CD8-positive, alpha-beta memory T cell (primary cell): ENCODE measurements at places on chromosomes 4 and X.

DNA sequence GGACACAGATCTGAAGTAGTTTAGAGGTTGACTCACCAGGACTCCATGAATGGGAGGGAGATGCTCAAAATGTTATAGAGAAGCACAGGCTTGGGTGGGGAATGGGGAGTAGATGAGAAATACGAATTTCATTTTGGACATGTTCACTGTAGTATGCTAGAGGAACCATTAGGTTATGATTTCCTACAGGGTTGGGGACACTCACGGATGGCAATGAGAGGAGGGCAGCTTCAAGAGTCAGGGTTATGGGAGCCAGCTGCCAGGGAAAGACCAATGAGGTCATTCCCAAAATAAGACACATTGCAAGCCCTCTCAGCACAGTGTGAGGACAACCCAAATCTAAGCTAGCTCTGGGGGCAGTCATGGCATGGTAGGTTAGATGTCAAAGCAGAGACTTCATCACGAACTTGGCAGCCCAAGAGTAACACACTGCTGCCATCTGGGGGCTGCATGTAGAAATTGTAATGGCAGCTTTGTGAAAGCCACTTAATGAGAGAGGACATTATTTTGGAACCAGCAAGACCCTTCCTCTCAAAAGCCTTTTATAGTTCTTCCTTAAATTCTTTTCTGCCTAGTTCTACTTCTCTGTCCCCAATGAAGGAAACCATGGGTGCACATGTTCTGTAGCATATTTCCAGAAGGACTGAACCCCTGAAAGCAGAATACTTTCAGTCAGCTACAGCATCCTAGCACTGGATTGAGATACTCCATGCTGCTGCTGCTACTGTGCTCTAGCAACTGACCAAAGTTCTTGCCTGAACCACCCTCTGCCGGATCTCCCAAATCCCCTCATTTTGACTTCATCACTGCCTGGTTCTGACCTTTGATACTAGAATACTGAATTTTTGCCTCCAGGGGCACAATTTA is 16.2 kb upstream of the ZCCHC12 start:
- H3K27ac ChIP-seq, result no peak overlapping the region
- no peaks in the 10 kb centered on the region for H3K36me3 ChIP-seq
- no peaks in the 10 kb centered on the region for H3K4me1 ChIP-seq
- no peak overlapping the region for H3K4me3 ChIP-seq
- DNase-seq, result no peak

- no peak overlapping the region for H3K4me3 ChIP-seq
- no peak overlapping the region for H3K27ac ChIP-seq
- H3K27me3 ChIP-seq, result no peaks in the 10 kb centered on the region
- no peaks in the 10 kb centered on the region for H3K36me3 ChIP-seq
- no peaks in the 10 kb centered on the region for H3K4me1 ChIP-seq
Observed at GRCh38 chr4:25563071-25563564, 92.5 kb upstream of the SLC34A2 start.

GRCh38 chr4:8501781-8502180 is 61.2 kb downstream of the TRMT44 start:
- DNase-seq, result no peak
- H3K27me3 ChIP-seq, result no peaks in the 10 kb centered on the region
- no peak overlapping the region for H3K4me3 ChIP-seq
- H3K4me1 ChIP-seq, result no peaks in the 10 kb centered on the region
- H3K27ac ChIP-seq, result no peak overlapping the region

DNA sequence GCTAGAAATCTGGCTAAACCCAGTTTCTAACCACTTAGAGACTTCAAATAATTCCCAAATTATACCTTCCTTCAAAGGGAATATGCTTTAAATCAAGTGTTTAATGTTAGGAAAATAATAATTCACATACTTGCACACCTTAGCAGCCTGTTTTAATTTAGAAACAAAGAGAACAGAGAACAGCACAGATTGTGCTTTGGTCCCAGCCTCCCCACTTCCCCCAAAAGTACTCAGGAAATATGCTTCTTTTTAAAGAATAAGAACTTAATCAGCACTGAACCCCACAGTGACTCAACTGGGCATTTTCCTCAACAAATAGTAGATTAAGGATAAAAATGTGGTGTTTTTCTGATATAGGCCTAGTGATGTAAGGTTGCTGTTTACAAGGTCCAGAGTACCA is 295.8 kb downstream of the GBA3 start:
- H3K4me1 ChIP-seq, result no peaks in the 10 kb centered on the region
- no peaks in the 10 kb centered on the region for H3K36me3 ChIP-seq
- no peak overlapping the region for H3K4me3 ChIP-seq
- no peak for DNase-seq
- H3K27ac ChIP-seq, result no peak overlapping the region

DNA sequence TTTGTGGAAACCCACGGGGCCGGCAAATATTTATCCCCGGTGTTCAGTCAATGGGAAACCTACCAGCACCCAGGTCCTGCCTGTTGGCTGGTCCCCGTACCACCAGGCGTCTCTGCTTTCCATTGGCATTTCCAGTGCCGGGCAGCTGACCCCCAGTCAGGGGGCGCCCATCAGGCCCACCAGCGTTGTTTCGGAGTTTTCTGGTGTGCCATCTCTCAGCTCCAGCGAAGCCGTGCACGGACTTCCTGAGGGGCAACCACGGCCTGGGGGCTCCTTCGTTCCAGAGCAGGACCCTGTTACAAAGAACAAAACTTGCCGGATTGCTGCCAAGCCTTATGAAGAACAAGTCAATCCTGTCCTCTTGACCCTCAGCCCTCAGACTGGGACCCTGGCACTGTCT is 32.7 kb downstream of the BCORL1 start:
- no peak overlapping the region for H3K27ac ChIP-seq
- H3K4me3 ChIP-seq, result no peak overlapping the region
- no peaks in the 10 kb centered on the region for H3K27me3 ChIP-seq
- H3K36me3 ChIP-seq, result no peaks in the 10 kb centered on the region

DNA sequence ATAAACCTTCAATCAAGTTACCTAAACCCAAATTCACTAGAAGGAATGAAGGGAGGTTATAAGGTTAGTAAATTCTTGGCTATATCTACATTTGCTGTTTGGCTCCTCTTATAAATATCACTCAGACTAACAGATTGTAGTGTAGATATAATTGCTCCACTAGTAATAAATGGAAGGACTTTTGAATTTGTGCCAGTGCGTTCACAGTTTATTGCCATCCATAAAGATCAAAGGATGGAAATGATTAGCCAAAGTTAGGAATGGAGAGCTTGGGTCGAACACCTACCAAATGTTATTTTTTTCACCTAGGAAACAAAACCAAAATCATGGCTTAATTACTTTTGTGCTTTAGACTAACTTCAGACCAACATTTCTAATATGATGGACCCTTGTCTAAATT is 9.2 kb downstream of the DTHD1 start:
- no peak overlapping the region for H3K27ac ChIP-seq
- no peak for DNase-seq
- peaks cover 10% of the 10 kb centered on the region for H3K4me1 ChIP-seq

DNA sequence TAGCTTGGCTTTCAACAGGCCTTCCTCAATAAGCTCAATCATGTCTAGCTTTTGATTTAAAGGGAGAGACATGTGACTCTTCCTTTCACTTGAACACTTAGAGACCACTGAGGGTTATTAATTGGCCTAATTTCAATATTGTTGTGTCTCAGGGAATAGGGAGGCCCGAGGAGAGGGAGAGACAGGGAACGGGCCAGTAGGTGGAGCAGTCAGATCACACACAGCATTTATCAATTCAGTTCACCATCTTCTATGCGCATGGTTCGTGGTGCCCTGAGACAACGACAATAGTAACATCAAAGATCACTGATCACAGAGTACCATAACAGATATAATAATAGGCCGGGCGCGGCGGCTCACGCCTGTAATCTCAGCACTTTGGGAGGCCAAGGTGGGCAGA is 17.8 kb downstream of the ZNF81 start:
- peak; percentile 16 for DNase-seq
- no peaks in the 10 kb centered on the region for H3K4me1 ChIP-seq

DNA sequence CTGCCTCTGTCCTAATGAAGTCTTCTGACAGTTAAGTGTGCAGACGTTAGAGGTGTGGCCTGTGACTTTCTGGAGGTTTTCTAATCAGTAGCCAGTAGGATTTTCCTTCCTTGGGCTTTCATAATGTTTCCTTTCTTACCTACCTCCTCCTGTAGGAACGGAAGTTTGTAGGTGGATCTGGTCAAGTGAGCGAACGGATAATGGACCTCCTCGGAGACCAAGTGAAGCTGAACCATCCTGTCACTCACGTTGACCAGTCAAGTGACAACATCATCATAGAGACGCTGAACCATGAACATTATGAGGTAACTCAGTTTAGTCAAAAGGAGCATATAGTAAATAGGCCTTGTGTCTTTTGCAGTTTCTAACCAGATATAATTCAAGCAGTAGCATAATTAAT is 75.0 kb downstream of the MAOA start:
- H3K4me1 ChIP-seq, result no peaks in the 10 kb centered on the region
- H3K36me3 ChIP-seq, result no peaks in the 10 kb centered on the region
- H3K27ac ChIP-seq, result no peak overlapping the region
- DNase-seq, result no peak
- no peak overlapping the region for H3K4me3 ChIP-seq
- no peaks in the 10 kb centered on the region for H3K27me3 ChIP-seq

GRCh38 chrX:66074920-66075879 is 35.3 kb upstream of the VSIG4 start:
- peaks cover 19% of the 10 kb centered on the region for H3K4me1 ChIP-seq
- H3K27ac ChIP-seq, result no peak overlapping the region
- peak overlapping the region; percentile 51 for H3K4me3 ChIP-seq
- H3K36me3 ChIP-seq, result no peaks in the 10 kb centered on the region
- DNase-seq, result peak; percentile 50

DNA sequence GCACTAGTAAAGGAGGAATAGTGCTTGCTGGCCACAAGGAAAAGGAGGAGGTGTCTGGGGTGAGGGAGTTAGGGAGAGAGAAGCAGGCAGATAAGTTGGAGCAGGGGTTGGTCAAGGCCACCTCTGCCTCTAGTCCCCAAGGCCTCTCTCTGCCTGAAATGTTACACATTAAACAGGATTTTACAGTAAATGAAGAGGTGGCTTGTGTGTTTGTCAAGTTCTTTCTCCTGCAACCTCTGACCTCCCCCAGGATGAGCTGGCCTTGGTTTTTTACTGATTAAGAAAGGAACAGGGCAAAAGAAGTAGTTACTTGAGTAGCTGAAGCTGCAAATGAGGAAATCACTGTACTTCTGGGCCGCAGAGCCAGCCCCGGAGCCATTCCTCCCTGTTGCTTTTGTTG is 2.0 kb downstream of the GJB1 start:
- H3K36me3 ChIP-seq, result no peaks in the 10 kb centered on the region
- no peak overlapping the region for H3K27ac ChIP-seq
- no peaks in the 10 kb centered on the region for H3K27me3 ChIP-seq
- H3K4me3 ChIP-seq, result no peak overlapping the region

GRCh38 chrX:112967341-112967740 is 126.7 kb upstream of the AMOT start:
- no peaks in the 10 kb centered on the region for H3K36me3 ChIP-seq
- H3K4me1 ChIP-seq, result no peaks in the 10 kb centered on the region
- DNase-seq, result no peak
- no peaks in the 10 kb centered on the region for H3K27me3 ChIP-seq
- no peak overlapping the region for H3K27ac ChIP-seq

- H3K36me3 ChIP-seq, result no peaks in the 10 kb centered on the region
- no peaks in the 10 kb centered on the region for H3K27me3 ChIP-seq
- H3K4me1 ChIP-seq, result peaks cover 12% of the 10 kb centered on the region
Observed at GRCh38 chrX:139766545-139766983, 58.6 kb upstream of the MCF2 start.

GRCh38 chr4:152278505-152279233 is 257.2 kb downstream of the FBXW7 start:
- no peak overlapping the region for H3K27ac ChIP-seq
- no peaks in the 10 kb centered on the region for H3K27me3 ChIP-seq
- DNase-seq, result no peak
- H3K36me3 ChIP-seq, result no peaks in the 10 kb centered on the region
- H3K4me1 ChIP-seq, result peaks cover 19% of the 10 kb centered on the region

DNA sequence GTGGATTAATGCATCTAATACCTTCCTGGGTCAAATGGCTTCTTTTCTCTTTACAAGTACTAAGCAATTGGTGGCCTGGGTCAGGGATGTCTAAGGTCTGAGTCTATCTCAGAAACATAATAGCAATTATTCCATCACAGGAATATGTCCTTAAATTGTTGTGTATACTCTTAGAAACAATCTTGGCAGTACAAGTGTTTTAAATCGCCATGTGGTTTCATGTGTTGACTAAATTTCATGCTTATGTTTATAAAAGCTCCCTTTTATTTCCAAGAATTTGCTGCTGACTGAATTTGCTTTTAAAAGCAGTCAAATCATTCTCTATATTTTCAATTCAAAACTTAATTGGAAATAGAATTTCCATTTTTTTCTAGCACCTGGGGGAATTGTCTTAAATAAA is 125.3 kb upstream of the PACRGL start:
- H3K36me3 ChIP-seq, result no peaks in the 10 kb centered on the region
- DNase-seq, result no peak

DNA sequence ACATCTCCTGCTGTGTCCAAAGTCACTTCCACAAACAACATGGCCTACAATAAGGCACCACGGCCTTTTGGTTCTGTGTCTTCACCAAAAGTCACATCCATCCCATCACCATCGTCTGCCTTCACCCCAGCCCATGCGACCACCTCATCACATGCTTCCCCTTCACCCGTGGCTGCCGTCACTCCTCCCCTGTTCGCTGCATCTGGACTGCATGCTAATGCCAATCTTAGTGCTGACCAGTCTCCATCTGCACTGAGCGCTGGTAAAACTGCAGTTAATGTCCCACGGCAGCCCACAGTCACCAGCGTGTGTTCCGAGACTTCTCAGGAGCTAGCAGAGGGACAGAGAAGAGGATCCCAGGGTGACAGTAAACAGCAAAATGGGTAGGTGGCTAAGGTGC is 123.9 kb downstream of the PDLIM5 start:
- H3K27ac ChIP-seq, result no peak overlapping the region

- no peaks in the 10 kb centered on the region for H3K4me1 ChIP-seq
- no peaks in the 10 kb centered on the region for H3K27me3 ChIP-seq
- no peak overlapping the region for H3K4me3 ChIP-seq
- no peak for DNase-seq
- H3K36me3 ChIP-seq, result no peaks in the 10 kb centered on the region
- H3K27ac ChIP-seq, result no peak overlapping the region
Observed at GRCh38 chrX:69896046-69896445, 153.7 kb downstream of the AWAT2 start.

DNA sequence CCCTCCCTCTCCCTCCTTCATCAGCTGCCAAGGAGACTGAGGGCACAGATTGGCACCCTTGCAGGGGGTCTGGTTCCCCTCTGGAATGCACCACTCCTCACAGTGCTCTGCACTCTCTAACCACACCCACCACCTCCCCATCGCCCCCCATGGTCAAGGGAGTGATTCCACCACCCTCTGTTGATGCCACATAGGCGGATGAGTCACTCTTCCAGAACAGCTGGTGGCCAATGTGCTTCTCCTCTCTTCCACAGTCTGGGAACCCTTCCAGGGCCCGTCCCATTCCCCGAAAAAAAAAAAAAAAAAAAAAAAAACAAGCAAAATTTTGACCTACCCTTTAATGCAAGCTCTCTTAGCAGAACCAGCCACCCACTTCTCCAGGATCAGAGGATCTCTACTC is 341.3 kb upstream of the KLF3 start:
- H3K4me3 ChIP-seq, result no peak overlapping the region
- H3K27me3 ChIP-seq, result no peaks in the 10 kb centered on the region
- no peaks in the 10 kb centered on the region for H3K36me3 ChIP-seq
- no peak for DNase-seq
- H3K27ac ChIP-seq, result no peak overlapping the region
- H3K4me1 ChIP-seq, result peaks cover 68% of the 10 kb centered on the region
